ENCODE measurements at places on chromosomes 7 and 10. TPM values are rescaled to one million over a fixed set of nuclear protein-coding genes. Genes with fewer than 3 reads are reported as not detected.
A peak's percentile ranks its signal among the peaks of the same experiment; 100 is the strongest.

Gene SLC18A3
- polyA plus RNA-seq: not detected

Gene LHFPL3
- 7.1 TPM for polyA plus RNA-seq

GRCh38 chr7:33998476-33998875 is 93.1 kb downstream of the BMPER start:
- DNase-seq: peak; percentile 12

- DNase-seq: no peak
Measured at GRCh38 chr10:22003964-22004281, 393 bp upstream of the DNAJC1 start.

- DNase-seq: no peak
Measured at GRCh38 chr7:140261105-140261486, 84.3 kb upstream of the KDM7A start.

All from right renal pelvis (tissue), 4 donors.